ENCODE measurements at places on chromosomes 16 and 17. TPM values are rescaled to one million over a fixed set of nuclear protein-coding genes. Genes with fewer than 3 reads are reported as not detected.

DNA sequence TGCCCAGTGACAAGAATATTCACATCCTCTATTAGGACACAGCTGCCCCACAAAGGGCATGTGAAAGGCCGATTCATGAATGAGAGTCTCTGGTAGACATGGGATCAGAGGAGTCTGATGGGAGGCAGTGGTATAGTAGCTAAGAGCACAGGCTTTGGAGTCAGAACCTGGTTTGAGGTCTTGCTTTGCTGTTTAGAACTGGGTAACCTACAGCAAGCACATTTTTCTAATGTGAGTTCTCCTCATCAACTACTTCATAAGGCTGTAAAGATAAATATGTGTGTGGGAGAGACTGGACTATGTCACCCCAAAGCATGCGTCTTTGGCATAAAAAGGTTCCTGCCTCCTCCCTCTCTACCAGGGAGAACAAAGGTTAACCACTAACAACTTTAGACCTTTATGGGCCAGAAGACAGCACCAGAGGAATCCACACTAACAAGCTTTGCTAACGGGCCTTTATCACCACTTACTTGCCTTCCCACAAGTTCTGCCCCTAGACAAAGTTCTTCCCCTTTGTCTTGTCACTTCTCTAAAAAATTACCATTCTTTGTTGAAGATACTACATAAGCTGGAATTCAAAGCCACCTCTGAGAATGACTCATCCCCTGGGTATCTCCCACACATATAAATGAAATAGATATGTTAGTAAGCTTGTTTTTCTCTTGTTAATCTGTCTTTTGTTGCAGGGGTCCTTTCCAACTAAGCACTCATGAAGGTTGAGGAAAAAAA is 21.1 kb downstream of the CDR2 start:
- peaks cover 6% of the 10 kb centered on the region for H3K4me1 ChIP-seq
- H3K27me3 ChIP-seq, result no peaks in the 10 kb centered on the region
- no peak for DNase-seq
- no peaks in the 10 kb centered on the region for H3K36me3 ChIP-seq

CSH1 gene
- not detected for total RNA-seq

HBQ1 gene
- total RNA-seq, result not detected

DNA sequence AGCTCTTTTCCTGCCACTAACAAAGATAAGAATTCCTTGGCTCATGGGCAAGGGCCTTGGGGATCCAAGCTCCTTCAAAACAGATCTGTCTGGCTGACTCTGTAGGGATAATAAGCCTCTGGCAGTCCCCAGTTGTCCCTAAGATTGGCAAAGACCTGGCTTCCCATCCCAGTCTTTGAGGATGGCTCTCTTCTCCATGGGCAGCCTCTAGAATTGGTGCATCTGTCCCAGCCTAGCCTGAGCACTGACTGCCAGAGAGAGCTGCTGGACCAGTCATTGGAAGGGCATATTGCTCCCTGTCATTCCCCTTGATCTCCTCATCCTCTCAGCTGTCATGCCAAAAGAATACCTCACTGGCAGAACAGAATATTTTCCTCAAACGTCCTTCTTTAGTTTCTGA is 13.2 kb upstream of the CUEDC1 start:
- H3K4me3 ChIP-seq, result no peak overlapping the region
- H3K27me3 ChIP-seq, result no peaks in the 10 kb centered on the region
- no peak for DNase-seq
- no peaks in the 10 kb centered on the region for H3K4me1 ChIP-seq

ODAD4 gene
- 1.9 TPM for total RNA-seq

GRCh38 chr16:8959921-8960787 is 3.6 kb downstream of the USP7 start:
- no peaks in the 10 kb centered on the region for H3K27me3 ChIP-seq
- DNase-seq, result no peak
- peaks cover 40% of the 10 kb centered on the region for H3K4me1 ChIP-seq
- H3K36me3 ChIP-seq, result no peaks in the 10 kb centered on the region

DNA sequence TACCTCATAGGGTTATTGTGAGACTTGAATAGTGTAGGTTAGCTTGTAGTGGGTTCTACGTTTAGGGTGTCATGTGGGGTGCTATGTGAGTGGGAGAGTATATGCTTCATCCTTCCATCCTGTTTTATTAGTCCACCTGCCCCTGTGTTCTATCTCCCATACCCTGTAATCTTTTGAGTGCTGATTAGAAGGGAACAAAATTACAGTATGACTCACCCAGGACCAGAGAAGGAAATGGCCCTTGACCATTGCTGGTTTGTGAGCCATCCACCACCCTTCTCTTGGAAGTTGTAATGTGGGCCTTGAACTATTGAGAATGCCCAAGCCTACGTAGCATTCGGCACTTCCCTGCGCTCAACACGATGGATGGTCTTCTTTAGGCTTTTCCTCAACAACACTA is 17.1 kb downstream of the SAP30BP start:
- H3K4me1 ChIP-seq, result no peaks in the 10 kb centered on the region
- no peak for DNase-seq
- no peaks in the 10 kb centered on the region for H3K27me3 ChIP-seq
- no peak overlapping the region for H3K27ac ChIP-seq
- H3K36me3 ChIP-seq, result no peaks in the 10 kb centered on the region

GRCh38 chr17:19554393-19554792 is 20.7 kb downstream of the SLC47A1 start:
- H3K4me3 ChIP-seq, result no peak overlapping the region
- peak overlapping the region; percentile 86 for H3K27ac ChIP-seq
- H3K4me1 ChIP-seq, result peaks cover 12% of the 10 kb centered on the region
- no peaks in the 10 kb centered on the region for H3K36me3 ChIP-seq
- DNase-seq, result peak; percentile 78

GPATCH8 gene
- 48.9 TPM for total RNA-seq

DNA sequence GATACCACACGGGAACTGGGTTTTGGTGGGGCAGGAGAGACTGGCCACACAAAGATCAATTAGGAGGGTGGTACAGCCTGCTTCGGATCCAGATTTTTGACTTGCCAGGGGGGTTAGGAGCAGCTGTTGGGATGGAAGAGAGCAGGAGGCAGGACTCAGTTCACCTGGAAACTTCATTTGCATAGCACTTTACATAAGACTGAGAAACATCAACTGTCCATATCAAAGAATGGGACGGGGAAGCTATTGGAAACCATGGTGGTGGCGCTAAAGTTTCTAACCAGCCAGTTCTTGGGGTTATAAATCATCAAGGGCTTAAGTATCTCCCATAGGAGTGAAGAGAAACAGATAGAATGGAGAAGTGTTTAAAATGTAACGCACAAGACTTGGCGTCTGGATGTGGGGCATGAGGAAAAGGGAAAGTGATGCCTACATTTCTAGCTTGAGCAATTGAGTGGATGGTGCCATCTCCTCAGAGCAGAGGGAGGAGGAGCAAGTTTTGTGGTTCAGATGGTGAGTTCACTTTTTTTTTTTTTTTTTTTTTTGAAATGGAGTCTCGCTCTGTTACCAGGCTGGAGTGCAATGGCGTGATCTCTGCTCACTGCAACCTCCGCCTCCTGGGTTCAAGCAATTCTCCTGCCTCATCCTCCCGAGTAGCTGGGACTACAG is 6.4 kb upstream of the SRCAP start:
- H3K27me3 ChIP-seq, result no peaks in the 10 kb centered on the region
- DNase-seq, result no peak
- no peak overlapping the region for H3K4me3 ChIP-seq
- H3K36me3 ChIP-seq, result no peaks in the 10 kb centered on the region

GRCh38 chr17:32298721-32299579 is 33.3 kb downstream of the RHBDL3 start:
- no peak overlapping the region for H3K4me3 ChIP-seq
- no peaks in the 10 kb centered on the region for H3K4me1 ChIP-seq
- H3K27ac ChIP-seq, result no peak overlapping the region
- H3K27me3 ChIP-seq, result no peaks in the 10 kb centered on the region
- no peaks in the 10 kb centered on the region for H3K36me3 ChIP-seq
- no peak for DNase-seq

DNA sequence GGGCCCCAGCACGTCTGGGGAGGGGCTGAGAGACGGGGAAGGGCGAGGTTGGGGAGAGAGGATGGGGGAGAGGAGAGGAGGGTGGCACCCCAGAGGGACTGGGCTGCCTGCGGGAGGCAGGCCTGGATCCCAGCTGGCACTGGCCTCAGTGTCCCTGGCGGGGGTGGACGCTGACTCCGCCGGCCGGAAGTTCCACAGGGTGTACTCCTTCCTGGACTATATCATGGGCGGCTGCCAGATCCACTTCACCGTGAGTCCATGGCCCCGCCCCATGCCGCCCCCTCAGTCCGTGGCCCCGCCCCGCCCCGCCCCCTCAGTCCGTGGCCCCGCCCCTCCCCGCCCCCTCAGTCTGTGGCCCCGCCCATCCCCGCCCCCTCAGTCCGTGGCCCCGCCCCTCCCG is 11.3 kb downstream of the CPNE7 start:
- DNase-seq, result no peak
- no peaks in the 10 kb centered on the region for H3K36me3 ChIP-seq
- H3K27ac ChIP-seq, result no peak overlapping the region
- H3K27me3 ChIP-seq, result no peaks in the 10 kb centered on the region
- no peak overlapping the region for H3K4me3 ChIP-seq
- no peaks in the 10 kb centered on the region for H3K4me1 ChIP-seq

ADAM11 gene
- 0.92 TPM for total RNA-seq

GRCh38 chr17:46020023-46020761 is 21.1 kb downstream of the STH start:
- no peaks in the 10 kb centered on the region for H3K27me3 ChIP-seq
- no peaks in the 10 kb centered on the region for H3K4me1 ChIP-seq
- no peak overlapping the region for H3K27ac ChIP-seq
- no peak overlapping the region for H3K4me3 ChIP-seq
- no peaks in the 10 kb centered on the region for H3K36me3 ChIP-seq
